ENCODE measurements at places on chromosomes 4 and X.

DNA sequence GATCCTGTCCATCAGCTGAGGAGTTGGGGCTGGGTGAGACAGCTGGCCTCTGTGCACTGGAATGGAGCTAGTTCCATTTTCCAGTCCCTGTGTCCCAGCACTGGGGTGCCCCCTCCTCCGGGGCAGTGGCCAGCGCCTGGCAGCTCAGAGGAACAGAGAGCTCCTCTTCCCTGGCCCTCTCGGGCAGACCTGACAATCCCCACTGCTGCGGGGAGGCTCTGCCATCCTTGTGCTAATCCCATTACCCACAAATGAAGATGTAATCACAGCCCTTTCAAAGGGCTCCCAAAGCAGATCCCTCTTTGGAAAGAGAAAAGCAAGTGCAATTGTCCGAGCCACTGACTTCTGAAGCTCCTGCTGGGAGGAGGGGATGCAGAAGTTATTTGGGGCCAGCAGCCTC lies 75.1 kb upstream of the MSX1 start:
- DNase-seq, result no peak

- no peak for DNase-seq
Measured at GRCh38 chr4:168511780-168512489, 15.1 kb downstream of the PALLD start.

DNA sequence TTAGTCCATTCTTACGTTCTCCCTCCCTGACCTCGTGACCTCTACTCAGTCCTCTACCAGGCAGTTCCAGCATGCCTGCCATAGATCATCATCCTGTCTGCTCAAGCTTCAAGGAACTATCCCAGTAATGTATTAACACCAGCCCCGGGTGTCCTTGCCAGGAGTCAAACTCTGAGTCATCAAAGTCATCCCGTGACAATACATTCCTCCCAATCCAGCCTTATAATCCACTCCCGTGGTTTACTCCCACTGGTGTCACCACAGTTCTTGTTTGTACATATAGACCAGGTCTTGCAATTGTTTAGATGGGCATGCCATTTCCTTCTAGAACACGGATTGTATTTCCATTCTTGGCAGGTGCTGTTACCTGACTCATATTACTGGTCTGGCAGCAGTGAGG lies 68.7 kb upstream of the TAB3 start:
- no peak for DNase-seq

GRCh38 chrX:103398421-103398864 lies 22.1 kb downstream of the BEX3 start:
- no peak for DNase-seq

DNA sequence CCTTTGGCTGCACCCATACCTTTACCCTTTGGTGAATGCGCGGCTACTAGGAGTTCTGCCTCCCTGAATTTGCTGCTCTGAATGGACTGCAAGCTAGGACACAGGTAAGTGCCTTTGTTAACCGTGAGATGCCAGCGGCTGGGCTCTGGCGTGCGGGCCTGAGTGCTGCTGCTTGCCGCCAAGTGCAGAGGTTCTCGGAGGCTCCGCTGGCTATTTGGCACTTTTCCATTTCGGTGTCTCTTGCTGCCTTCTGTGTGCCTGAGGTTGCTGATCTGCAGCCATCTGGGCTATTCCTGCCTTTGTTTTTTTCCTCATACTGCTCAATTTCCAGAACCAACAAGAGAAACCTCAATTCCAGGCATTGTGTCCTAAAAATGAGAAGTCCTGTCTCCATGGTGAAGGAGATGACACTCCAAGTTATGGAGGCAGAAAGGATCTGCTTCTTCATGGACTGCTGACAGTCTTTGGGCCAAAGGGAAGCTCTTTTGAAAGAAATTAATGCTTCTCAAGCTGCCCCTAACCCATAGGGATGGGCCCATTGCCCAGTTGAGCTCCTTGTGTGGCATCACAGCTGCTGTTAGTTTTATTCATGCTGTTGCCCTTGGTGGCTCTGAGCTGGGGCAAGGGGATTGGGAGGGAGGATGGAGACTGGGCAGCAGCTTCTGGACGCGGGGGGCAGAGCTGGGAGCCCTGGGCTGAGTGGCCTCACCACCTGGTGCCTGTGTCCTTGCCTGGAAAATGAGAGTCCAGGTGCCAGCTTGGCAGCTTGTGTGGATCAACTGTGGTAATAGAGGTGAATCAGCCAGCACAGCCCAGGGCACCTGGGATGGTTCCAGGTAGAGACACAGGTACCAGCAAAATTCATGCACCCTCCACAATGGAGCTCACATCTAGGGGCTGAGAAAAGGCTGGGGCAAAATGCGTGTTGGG lies 3.8 kb upstream of the TBC1D14 start:
- DNase-seq, result no peak

- no peak for DNase-seq
Measured at GRCh38 chrX:38694394-38694793, 106.9 kb upstream of the MID1IP1 start.

GRCh38 chr4:71526637-71527406 lies 188.0 kb downstream of the SLC4A4 start:
- no peak for DNase-seq

DNA sequence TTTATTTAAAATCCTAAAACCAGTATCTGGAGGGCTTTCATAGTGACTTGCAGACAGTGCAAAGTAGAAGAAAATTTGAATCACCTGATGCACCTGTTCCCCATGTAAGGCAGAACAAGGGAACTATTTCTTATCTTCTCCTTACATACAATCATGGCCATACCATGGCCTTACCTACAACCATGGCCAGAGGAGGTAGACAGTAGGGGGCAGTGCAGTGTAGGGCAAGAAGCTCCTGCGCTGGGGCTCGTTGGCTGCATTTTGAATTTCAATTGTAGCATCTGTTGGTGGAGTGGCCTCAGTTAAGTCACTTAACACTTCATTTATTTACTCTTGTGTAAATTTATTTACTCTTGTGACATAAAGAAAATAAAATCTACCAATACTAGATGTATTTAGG lies 33.0 kb downstream of the GALNTL6 start:
- DNase-seq, result no peak

- DNase-seq, result no peak
Measured at GRCh38 chrX:49129427-49129826, 5.9 kb upstream of the GPKOW start.

GRCh38 chr4:67049446-67049845 lies 495.9 kb downstream of the CENPC start:
- no peak for DNase-seq

DNA sequence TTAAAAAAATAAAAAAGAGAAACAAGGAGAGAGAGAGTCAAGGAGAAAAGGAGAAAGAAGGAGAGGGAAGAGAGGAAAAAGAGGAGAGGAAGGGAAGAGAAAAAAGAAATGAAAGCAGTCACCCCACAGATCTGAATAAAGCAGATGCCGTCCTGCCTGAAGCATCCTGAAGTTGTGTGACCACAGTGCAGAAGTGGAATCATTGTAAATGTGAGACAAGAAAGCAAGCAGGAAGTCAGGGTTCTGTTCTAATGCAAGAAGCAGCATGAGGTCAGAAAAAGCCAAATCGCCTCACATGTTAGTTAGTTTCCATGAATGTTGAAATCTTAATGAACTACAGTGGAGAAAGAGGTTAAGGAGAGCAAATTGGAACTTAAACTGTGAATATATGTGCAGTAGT lies 692.5 kb downstream of the CENPC start:
- no peak for DNase-seq

DNA sequence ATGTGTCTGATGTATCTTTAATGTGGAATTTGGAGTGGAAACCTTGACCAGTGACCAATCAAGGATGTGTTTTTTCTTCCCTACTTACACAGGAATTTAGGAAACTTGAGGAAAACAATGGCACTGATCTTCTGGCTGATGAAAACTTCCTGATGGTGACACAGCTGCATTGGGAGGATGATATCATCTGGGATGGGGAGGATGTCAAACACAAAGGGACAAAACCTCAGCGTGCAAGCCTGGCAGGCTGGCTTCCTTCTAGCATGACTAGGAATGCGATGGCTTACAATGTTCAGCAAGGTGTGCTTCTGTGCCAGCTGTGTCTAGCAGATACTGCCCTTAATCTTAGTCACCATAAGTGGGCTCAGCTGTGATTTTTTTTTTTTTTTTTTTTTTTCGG lies 12.6 kb downstream of the TAF1 start:
- no peak for DNase-seq

DNA sequence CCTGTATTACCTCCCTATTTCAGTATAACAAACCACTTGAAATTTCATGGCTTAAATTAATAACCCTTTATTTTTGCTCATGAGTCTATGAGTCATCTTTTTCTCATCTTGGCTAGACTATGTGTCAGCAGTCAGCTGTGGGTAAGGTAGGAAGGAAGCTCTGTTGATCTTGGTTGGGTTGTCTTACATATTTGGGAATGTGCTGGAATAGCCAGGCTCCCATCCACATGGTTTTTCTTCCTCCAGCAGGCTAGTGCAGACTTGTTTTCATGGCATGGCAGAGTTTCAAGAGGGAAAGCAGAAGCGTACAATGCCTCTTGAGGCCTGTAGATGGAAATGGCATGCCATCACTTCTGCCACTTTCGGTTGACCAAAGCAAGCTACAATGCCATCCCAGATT lies 89.7 kb downstream of the LINC00632 start:
- no peak for DNase-seq

DNA sequence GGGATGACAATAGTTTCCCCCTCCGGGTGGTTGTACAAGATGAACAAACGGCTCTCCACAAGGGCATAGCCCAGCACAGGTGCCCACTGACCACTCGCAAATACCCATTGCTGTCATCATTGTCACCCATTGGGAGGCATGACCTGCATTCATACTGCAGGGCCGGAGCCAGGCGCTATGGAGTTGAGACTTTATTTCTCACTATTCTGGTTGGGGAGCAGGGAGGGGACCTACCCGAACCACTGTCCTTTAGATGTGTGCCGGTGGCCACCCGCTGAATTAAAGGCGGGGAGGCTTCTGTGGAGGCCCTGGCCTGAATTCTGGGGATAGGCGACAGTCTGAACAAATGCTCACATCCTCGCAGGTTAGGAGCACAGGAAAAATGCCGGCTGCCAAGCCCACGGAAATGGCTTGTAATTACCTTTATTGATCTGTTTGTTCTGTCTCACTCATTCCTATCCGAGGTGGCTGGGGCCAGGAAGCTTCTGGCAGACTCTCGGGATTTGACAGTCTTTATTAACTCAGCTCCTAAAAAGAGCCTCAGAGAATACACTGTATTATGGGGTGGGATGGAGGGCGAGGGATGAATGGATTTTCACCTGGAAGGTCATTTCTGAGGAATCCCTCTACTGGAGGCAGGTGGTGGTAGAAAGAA lies 125.1 kb upstream of the PSAPL1 start:
- DNase-seq, result no peak

DNA sequence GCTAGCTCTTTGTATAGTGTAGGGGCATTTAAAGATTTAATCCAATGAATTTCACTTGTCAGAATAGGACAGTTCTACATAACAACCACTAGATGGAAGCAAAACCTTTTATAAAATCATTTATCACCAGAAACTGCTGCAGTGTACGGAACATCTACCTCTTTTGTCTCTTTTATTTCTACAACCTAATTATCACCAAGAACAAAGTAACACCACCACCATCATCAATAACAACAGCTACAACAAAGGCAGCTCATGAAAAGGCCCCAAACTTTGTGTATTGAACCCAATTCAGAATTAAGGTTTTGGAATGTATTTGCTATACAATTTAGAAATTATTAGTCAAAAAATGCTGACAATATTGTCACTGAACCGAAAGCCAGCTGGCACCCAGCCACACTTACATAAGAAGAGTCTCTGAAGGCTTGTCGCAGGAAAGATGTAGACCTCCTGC lies 260.9 kb upstream of the RPS6KA3 start:
- DNase-seq, result no peak

- no peak for DNase-seq
Measured at GRCh38 chr4:8871417-8872401, at the start of gene HMX1. Gene HMX1 (minus strand): TSS chr4:8871839. CDS start chr4:8871614, 225 bp downstream.

- DNase-seq, result no peak
Measured at GRCh38 chrX:103464072-103464773, 55.1 kb downstream of the RAB40A start.

- DNase-seq, result no peak
Measured at GRCh38 chrX:54633641-54634040, 103.6 kb downstream of the GNL3L start.

GRCh38 chrX:119062750-119063374 lies 9.9 kb upstream of the CT47C1 start:
- DNase-seq, result no peak

GRCh38 chrX:119045884-119046283 lies 26.9 kb upstream of the CT47C1 start:
- DNase-seq, result no peak

DNA sequence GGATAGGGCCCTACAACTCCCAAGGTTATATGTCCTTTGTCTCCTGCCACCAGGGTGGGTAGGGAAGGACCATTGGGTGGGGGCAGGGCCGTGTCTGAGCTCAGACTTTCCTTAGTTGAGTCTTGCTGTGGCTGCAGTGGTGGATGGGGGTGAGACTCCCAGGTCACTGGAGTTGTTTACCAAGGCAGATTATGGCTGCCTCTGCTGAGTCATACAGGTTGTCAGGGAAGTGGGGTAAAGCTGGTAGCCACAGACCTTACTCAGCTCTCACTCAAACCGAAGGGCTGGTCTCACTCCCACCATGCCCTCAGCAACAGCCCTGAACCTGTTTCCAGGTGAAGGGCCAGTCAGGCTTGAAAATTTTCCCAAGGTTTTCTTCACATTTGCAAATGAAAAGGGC lies 58.8 kb upstream of the FAAH2 start:
- no peak for DNase-seq

DNA sequence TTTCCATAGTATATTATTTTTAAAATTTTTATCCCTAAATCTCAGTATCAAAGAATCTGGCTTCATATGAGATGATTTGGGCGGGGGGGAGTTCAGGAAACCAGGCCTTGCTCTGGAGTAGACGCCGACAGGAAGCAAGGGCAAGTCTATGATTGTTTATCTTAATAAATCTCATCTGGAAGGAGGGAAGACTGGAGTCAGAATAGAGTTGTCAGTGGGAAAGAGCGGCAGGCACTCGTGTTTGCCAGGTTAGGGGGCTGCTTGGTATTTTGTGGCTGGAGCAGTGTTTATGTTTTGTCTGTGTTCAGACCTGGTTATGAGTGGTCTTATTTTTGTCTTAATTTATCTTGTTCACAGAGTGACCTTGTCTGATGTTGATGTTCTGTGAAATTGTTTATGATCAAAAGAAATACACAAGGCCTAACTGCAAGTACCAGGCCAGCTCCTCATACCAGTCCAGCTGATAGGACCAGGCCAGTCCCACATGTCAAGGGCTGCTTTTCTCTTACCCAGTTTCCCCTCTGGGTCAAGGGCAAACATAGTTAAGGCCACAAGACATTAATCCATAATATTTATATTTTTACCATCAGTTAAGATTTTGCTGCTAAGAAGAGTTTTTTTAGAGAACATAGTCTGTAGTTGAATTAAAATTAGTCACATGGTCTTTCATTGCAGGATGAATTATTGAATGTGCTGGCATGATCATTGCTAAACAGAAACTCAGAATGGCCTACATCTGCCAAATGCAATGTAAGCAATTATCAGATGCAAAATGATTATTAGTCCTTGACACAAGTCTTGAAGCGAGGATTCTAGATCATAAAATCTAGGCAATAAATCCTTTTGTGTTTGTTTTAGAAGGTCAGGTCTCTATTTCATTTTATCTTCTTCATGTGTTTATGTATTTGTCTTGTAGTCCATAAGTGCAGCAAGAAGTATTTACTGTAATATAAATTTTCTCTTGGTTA lies 176.5 kb downstream of the GASK1B start:
- DNase-seq, result no peak

GRCh38 chr4:60884587-60884986 lies 315.5 kb upstream of the ADGRL3 start:
- DNase-seq, result no peak
